NCI-H1436 treated with DMSO at 0.1 percent for 48 hours (cell line): ENCODE measurements at places on chromosomes 5 and 9.

DNA sequence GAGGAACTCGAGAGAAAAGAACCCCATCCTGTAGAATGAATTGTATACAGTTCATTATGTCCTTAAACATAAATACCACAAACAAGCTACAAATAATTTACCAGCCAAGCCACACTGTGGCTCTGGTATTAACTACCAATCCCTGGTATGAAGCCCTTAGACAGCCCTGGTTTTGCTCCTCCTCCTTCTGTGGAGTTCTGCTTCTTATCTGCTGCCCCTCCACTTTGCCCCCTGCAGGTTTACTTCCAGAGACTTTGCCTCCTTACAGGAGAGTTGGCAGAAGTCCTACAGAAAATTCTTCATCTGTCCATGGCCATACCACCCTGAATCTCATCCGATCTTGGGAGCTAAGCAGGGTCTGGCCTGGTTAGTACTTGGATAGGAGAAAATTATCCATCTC lies 219.8 kb downstream of the ACTL7B start:
- DNase-seq = no peak

DNA sequence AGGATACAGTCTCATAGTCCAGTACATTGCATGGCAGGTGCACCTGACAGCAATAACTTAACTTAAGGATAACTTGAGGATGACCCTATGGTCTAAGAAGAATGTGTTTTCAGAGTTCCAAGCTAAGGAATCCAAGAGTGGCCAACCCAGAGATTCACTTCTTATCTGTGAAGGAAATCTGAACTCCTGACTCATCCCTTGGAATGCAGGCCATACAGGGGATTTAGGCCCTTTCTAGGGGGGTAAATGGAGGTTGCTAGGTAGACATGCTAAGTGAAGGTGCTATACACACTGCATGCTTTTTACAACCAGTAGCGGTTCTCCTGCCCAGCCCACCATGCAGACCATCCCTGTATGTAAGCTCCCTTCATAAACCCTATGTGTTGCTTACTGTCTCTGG lies 50.4 kb downstream of the HTR1A start:
- no peak for DNase-seq

DNA sequence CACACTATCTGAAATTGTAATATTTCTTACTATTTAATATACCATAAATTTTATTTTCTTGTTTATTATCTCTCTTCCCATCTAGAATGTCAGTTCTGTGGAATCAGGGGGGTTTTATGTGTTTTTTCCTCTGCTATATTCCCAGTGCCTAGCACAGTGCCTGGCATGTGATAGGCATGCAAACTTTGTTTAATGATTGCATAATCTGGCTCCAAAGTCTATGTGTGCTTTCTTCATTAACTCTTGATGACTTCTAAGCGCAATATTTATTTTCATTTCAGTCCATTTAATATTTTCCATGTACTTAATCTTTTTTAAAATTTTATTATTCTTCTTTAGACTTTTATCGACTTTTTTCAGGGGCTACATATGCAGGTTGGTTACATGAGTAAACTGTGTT lies 60.4 kb upstream of the CDK5RAP2 start:
- no peak for DNase-seq

- DNase-seq = no peak
These were observed 87.0 kb downstream of the ZNF618 start for GRCh38 chr9:113963017-113963620.

DNA sequence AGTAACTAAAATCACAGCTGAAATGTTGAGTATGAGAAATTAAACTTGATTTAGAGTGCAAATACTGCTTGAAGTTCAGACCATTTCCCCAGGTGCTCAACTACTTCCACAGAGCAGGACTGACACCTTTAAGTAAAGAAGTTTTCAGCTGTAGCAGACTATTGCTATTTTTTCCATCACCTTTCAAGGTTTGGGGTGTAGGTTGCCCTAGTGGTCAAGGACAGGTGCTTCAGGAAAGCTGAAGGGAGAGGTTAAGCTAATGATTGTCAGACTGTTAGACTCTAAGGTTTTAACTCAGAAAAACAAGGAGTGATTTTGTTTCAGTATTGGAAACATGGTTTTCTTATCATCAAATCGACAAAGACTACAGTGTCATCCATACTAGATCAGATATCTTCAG lies 162.1 kb downstream of the CCDC192 start:
- DNase-seq = no peak

DNA sequence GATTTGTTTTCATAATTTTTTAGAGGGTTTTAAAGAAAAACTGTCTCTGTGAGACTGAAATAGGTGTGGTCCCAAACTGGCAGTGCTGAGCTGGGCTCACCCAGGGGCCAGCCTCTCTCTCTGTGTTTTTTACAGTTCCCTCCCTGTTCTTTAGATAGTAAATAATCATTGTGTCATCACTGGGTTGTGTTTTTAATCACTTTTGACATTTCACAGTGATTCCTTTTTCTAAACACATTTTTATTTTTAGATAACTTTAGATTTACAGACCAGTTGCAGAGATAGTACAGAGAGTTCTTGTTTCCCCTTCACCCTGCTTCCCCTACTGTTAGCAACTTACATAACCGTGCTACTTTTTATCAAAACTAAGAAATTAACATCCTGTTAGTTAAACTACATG lies 44.4 kb downstream of the MAP1B start:
- DNase-seq = no peak

- DNase-seq = no peak
These were observed 15.0 kb upstream of the IL12B start for GRCh38 chr5:159345336-159345735.

DNA sequence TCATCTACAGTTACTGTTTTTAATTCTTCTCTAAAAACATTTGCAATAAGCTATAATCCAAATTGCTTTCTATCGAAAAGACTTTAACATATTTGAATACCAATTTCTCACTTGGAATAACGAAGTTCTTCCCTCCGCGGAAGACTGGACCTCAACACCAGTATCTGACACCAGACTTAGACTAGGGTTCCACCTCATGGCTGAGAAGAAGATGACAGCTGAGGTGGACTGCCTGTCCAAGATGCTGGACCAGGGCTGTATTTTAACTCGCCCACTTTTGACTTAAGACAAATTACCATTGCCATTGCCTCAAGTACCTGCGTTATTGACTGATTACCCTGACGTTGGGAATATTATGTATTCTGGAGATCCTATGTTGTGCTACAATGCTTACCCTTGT lies 34.1 kb downstream of the ZMAT2 start:
- no peak for DNase-seq

- DNase-seq = no peak
These were observed 25.5 kb downstream of the CWC27 start for GRCh38 chr5:64794053-64794770.

DNA sequence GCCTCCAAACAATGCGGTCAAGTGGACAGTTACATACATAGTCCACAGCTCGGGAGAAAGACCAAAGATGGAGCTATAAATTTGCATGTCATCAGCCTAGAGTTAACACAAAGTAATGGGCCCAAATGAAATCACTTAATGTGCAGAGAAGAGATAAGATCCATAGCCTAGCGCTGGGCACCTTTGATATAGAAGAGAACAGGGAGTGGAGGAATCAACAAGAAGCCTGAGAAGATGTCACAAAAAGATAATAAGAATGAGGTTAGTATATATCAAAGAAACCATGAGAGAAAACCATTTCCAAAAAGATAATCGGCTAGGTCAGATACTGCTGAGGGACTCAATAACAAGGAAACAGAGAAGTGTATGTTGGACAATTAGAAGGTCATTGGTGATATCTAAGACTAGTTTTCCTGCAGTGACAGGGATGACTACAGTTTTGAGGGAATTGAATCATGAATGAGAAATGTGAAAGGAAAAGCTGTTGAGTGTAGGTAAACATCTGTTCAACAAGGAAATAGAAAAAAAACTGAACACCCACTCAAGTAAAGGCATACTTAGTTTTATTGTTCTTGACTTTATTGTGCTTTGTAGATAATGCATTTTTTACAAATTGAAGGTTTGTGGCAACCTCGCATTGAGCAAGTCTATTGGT lies 68.7 kb upstream of the CDH6 start:
- no peak for DNase-seq

GRCh38 chr9:5750569-5750968 lies 82.3 kb downstream of the ERMP1 start:
- no peak for DNase-seq

DNA sequence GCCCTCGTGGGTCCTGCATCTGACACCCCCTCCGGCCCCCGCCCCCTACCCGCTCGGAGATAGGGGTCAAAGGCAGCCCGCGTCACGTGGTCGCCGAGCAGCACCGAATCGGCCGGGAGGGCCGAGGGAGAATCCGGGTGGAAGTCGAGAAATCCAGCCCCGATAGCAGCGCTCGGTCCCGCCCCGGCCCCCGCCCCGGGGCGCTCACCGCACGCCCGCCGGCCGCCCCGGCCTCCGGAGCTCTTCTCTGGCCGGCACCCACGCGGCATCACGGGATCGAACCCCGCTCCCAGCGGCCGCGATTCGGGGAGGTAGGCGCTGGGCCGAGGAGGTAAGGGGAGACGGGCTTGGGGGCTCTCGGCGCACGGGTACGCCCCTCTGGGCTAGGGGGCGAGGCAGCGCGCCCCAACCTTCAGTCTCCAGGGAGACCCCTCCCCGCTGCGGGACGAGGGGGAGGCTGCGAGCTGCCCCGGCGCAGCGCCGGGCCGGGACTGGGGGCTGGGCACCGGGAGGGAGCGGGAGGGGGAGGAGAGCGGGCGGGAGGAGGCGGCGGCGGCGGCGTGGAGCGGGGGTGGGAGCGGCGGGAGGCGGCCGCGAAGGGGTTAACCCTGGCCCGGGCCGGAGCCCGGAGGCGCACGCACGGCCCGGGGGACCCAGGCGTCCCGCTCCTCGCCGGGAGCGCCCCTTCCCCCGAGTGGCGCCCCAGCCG lies 22.1 kb upstream of the NDST1 start:
- no peak for DNase-seq

- no peak for DNase-seq
These were observed 116.7 kb upstream of the PITX1 start for GRCh38 chr5:135150767-135151166.

DNA sequence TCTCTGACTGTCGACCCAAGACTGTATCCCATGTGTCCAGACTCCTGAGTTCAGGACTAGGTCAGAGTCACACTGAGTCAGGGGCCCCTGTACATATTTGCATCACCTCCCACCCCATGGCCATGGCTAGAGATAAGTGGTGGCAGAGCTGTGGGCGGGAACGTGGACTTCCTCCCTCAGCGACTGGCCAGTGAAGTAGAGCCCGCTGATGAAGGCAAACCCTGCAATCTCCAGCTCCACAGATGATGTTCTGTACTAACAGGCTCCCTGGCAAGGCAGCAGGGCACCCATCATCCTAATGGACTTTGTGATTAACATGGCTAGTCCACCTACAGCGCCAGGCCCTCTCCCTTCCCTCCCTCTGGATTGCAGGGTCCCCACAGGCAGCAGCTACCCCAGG lies 110.5 kb upstream of the LRRTM2 start:
- DNase-seq = no peak

GRCh38 chr9:126085170-126085569 lies 241.5 kb upstream of the MVB12B start:
- DNase-seq = no peak

- DNase-seq = no peak
These were observed 40.8 kb downstream of the NNT start for GRCh38 chr5:43643750-43644149.

DNA sequence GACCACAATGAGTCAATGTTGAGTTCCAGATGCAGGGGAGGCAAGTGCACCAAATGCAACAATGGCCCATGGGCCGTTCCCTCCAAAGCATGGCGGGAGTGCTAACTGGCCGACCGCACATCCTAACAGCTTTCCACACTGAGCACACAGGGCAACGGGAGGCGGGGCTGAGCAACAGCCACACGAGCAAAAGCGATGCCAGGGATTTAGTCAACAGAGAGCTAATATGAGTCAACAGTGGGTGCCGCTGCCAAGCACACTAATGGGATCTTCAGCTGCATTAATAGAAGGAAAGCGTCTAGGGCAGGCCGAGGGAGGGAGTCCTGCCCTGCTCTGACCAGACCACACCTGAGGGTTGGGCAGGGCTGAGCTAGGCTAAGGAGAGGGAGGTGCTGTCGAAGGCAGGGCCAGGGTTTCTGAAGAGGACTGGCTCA lies 4.6 kb downstream of the EPB41L4B start:
- peak; percentile 64 for DNase-seq
